ENCODE measurements at places on chromosomes 12 and 14. TPM values are rescaled to one million over a fixed set of nuclear protein-coding genes. Genes with fewer than 3 reads are reported as not detected.

Gene RASAL1
- total RNA-seq, result not detected

DNA sequence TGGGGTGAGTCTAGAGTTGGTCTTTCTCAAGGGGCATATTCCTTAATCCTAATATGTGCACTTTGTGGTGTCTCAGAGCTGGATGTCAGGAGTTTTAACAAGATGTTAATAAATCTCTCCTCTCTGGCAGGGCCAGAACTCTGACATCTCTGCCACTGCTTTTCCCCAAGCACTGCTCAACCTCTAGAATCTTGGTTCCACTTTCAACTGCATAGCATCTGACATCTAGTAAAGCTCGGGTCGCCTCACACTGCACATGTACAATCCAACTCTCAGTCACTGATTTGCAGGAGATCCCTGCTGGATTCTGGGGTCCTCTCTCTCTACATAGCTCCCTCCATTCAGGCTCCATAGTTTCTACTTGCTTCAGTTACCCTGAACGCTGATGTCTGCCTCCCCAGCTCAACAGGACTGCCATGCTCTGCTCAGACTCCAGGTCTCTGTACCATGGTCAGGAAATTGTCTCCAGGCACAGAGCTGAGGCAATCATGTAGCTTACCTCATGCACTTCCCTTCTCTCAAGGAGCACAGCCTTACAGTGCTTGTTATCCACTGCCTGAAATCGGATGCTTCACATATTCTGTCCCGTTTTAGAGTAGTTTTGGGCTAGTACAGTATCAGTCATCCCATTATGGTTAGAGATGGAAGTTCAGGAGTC lies 1.6 kb downstream of the PTCSC3 start:
- no peak for DNase-seq

GRCh38 chr14:91946622-91947474 lies 646 bp downstream of the FBLN5 start:
- peak; percentile 59 for DNase-seq

DNA sequence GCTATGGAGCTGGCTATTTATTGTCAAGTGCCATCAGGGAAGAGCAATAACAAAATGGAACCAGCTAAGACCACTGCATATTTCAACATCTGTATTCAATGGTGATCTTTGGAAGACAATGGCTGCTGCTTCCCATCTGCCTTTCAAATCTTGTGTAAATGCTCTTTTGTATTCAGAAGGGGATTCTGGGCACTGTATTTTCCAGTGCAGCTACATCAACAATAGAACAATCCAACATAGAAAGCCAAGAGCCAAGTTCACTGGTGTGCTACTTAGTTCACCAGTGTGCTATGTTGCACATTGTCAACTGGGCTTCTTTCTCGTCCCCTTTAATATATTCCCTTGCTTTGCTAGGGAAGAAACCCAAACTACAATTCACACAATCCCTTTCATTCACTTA lies 128.8 kb upstream of the OR4E1 start:
- DNase-seq, result no peak

- DNase-seq, result no peak
These were observed 124.9 kb downstream of the DERA start for GRCh38 chr12:16036073-16036472.

DNA sequence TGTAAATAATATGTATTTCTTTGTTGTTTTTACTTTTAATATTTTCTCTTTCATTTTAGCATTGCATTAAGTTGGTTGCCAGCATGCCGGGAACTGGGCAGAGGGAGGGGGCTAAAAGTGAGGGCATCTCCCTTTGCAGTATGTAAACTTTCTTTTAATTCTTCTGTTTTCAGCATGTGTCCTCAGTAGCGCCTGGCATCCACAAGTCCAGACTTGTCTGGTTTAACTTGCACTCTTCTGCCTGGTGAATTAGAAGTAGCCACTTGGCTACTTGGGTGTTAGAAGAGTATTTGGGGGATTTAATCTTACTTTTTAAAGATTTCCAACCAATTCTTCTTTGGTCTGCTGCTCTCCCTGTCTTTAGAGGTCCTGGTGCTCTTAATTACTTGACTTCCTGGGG lies 117.2 kb upstream of the SCAF11 start:
- no peak for DNase-seq

Gene GPRC5D
- not detected for total RNA-seq

Gene PRIMA1
- 8.4 TPM for total RNA-seq

Gene NELL2
- total RNA-seq, result 0.65 TPM

Gene DDX23
- 32.4 TPM for total RNA-seq

DNA sequence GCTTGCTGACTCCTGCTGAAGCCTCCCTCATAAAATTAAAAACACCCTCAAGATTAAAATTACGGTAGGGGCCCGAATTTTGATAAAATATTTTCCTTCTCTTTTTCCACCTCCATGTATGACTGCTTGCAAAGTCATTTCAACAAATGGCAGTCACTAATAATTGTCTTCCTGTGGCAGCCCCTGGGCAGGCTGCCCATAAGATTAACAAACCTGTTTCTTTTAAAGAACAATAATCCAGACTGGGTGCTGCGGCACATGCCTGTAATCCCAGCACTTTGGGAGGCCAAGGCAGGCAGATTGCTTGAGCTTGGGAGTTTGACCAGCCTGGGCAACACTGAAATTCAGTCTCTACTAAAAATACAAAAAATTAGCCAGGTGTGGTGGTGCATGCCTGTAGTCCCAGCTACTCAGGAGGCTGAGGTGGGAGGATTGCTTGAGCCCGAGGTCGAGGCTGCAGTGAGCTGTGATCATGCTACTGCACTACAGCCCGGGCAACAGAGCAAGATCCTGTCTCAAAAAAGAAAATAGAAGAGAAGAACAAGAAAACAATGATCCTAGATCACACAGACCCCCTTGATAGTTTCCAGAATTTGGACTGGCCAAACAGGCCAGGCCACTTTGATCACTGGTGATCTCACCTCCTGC lies 8.7 kb downstream of the SAV1 start:
- DNase-seq, result no peak

GRCh38 chr12:57846285-57846576 lies 298 bp downstream of the CTDSP2 start:
- no peak for DNase-seq

- no peak for DNase-seq
These were observed 76.2 kb downstream of the SCN8A start for GRCh38 chr12:51667269-51667668.

DNA sequence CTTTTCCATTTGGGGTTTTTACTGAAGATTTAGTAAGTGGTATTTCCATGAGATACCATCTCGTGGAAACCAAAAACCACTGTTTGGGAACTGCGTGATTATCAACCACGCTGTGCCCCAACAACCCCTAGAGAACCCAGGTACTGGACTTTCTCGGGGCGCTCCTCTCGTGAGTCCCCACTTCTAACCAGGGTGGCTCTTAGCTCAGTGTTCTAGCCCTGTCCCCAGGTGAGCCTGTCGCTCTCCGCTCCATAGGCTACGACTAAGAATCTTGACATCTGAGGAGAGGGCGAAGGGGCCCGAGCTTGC lies 686 bp downstream of the MCRS1 start:
- DNase-seq, result no peak

Gene RD3L
- 26.4 TPM for total RNA-seq

DNA sequence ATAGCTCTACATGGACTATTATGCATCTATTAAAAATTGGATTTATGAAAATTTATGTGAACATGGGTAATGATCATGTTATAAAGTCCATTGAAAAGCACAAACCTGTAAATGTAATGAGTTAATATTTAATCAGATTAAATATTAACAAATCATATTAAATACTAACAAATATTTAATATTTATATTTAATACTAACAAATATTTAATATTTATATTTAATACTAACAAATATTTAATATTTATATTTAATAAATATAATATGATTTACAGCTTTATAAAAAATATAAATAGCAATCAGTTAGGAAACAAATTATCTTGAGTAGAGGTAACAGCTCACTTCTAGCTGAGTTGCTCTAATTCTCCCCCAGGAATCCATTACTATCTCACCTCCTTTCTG lies 758.0 kb upstream of the USP15 start:
- DNase-seq, result no peak

Gene PLD4
- 0.13 TPM for total RNA-seq

- DNase-seq, result no peak
These were observed 114.2 kb downstream of the BRMS1L start for GRCh38 chr14:35940291-35940690.

DNA sequence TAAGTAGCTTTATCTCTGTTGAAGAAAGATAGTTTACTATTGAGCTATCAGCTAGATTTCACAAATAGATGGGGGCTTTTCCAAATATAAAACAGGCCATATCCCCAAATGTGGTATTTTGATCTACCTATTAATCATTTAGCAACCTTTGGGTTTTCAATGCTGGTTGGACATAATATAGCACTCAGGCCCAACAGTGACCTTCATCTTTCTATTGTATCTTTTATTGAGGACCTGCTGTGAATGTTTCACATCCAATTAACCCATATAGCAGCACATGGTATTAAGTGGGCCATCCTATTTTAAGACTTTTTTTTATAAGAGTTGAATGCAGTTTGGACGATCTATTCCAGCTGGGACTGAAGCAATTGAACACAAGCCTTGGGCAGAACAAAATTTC lies 10.0 kb upstream of the NR1H4 start:
- DNase-seq, result no peak

GRCh38 chr14:21113369-21113768 lies 12.5 kb downstream of the TMEM253 start:
- no peak for DNase-seq

DNA sequence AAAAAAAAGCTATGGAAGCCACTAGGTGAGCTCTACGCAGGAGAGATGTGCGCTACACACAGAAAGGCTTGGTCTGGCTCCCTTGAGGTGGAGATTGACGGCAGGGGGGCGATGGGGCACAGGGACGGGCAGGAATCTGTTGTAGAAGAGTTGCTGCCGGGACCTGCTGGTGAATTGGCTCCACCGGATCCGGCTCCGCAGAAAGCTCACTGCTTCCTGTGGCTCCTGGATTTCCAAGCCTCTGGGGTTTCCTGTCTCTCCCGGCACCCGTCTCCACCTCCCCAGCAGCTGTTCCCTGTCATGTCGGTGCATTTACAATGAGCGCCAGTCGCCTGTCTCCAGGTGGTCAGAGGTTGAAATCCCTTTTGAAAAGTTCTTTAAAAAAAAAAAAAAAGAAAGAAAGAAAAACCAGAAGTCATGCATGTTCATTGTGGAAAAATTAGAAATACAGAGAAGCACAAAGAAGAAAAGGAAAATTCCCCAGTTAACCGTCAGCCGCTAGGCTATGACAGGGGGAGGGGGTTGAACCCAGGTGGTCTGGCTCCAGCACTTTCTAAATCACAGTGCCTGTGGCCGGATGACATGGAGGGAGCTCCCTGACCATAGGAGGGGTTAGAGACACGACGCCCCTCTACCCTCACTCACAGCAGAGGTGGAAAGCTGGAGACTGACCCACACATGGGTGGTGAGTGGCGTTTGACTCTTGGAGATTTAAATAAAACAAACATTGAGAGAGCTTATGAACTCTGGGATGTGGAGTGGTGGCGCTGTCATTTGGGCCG lies 20.8 kb downstream of the FAM222A start:
- DNase-seq, result peak; percentile 34

Gene FSCB
- not detected for total RNA-seq

Gene RAD9B
- total RNA-seq, result 0.67 TPM

DNA sequence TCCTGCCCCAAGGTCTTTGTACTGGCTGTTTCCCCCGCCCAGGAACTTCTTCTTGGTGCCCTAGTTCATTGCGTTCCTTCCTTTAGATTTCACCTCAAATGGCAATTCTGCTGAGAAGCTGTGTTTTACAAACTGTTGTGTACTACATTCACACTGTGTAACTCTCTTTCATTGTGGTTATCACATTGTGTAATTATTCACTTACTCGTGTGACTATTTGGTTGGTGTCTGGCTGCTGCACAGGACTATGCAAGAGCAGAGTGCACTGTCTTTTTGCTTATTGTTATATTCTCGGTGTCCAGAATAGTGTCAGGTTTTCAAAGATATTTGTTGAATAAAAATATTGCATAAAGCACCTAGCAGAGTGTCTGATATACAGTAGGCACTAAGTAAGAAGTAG lies 177.2 kb upstream of the PRICKLE1 start:
- DNase-seq, result no peak

GRCh38 chr14:74891870-74892269 lies 10.2 kb downstream of the DLST start:
- DNase-seq, result no peak

GRCh38 chr12:92442782-92443181 lies 260.0 kb upstream of the PLEKHG7 start:
- DNase-seq, result no peak

Gene ARMH4
- total RNA-seq, result 6.2 TPM

- no peak for DNase-seq
These were observed 29.3 kb upstream of the RASSF8 start for GRCh38 chr12:25929142-25929541.

All from Right ventricle myocardium superior (tissue), 1 donor.